Esophagus muscularis mucosa (tissue), 4 donors: ENCODE measurements at places on chromosomes 12 and 14. TPM values are rescaled to one million over a fixed set of nuclear protein-coding genes. Genes with fewer than 3 reads are reported as not detected.

C12orf50 gene
- not detected for total RNA-seq

IAPP gene
- total RNA-seq: not detected

PZP gene
- 0.06 TPM for total RNA-seq

EFS gene
- total RNA-seq: 21.4 TPM

PLXNC1 gene
- 12.3 TPM for total RNA-seq

GLIPR1L1 gene
- total RNA-seq: not detected

RGS6 gene
- total RNA-seq: 2.4 TPM

RPGRIP1 gene
- not detected for total RNA-seq

SLCO1B1 gene
- not detected for total RNA-seq

NGB gene
- 4.6 TPM for total RNA-seq

RIPK3 gene
- total RNA-seq: 6.3 TPM

RNASE1 gene
- total RNA-seq: 405 TPM

BEST3 gene
- total RNA-seq: not detected

SYCP3 gene
- not detected for total RNA-seq

SLC25A47 gene
- total RNA-seq: not detected
